ENCODE measurements at places on chromosomes 1 and 21.
A peak's percentile ranks its signal among the peaks of the same experiment; 100 is the strongest.

DNA sequence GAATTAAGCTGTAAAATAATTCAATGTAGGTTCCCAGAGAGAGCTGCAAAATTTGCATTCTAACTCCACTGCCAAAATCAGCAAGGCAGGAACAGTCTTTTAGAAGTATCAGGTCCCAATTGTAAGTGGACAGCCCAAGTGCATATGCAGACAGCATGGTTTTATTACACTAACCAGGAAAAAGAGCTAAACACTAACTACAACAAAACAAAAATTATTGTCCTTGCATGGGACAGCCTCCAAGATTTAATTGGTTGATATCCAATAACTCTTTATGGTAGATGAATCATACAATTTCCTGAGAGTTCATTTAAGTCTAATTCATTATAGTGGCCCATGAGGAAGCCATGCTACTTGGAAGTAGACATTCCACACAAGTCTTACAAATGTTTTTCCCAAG is 154.3 kb upstream of the ZNF648 start:
- DNase-seq: no peak

- peak; percentile 41 for DNase-seq
Measured at GRCh38 chr21:33403128-33403785, at the start of gene IFNGR2. Gene IFNGR2 (plus strand): TSS chr21:33403413. CDS start chr21:33403544, 131 bp downstream.

DNA sequence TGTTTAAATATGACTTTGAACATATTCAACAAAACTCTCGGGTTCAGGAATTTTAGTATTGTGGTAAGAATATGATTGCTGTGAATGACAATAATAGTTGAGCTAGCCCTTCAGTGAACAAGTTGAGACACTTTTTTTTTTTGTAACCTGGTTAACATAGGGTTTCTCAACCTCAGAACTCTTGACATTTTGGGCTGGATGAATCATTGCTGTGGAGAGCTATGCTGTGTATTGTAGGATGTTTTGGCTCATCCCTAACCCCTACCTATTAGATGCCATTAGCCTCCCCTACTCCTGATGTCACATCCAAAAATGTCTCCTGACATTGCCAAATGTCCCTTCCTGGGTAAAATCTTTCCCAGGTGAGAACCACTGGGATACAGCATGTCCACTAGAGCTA is 113.7 kb downstream of the RUNX1 start:
- no peak for DNase-seq

GRCh38 chr1:116377541-116378529 is 4.8 kb downstream of the ATP1A1 start:
- DNase-seq: peak; percentile 63

DNA sequence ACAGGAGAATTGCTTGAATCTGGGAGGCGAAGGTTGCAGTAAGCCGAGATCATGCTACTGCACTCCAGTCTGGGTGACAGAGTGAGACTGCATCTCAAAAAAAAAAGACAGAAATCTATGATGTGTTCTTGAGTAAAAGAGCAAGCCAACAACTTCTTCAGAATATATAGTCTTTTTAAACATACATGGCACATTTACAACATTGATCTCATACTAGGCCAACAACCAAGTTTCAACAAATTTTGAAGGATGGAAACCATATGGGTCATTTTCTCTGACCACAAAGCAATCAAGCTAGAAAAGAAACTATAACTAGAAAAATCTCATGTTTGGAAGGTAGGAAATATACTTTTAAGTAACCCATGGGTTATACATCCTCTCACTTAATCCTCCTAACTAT is 38.3 kb downstream of the PAFAH2 start:
- DNase-seq: no peak

- no peak for DNase-seq
Measured at GRCh38 chr1:11054181-11054580, 5.6 kb downstream of the SRM start.

DNA sequence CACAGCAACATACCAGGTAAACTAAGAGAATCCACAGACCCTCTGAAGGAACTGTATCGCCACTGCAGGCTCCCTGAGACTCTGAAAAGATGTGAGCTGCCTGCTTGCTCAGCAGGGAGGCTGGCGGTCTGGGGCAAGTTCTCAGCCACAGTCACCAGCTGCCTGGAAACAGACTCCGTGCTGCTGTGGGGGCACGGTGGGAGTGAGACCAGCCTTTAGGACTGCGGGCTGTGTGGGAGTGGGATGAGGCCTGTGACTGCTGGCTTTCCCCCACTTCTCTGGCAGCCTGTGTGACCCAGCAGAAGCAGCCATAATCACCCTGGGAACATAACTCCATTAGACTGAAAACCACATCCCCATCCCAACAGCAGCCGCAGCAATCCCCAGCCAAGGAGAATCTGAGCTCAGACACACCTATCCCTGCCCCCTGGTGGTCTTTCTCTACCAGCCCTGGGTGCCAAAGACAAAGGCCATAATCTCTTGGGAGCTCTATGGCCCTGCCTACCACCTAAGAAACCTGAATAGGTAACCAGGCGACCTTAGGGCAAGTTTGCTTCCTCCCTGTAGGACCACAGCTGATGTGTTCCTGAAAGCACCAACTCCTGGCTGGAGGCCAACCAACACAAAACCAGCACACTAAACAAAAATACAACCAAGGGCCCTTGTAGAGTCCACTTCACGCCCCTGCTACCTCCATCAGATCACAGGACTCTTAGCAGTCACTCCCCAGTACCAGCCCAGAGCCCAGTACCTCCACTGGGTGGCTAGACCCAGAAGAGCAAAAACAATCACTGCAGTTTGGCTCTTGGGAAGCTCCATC is 151.5 kb downstream of the SMYD3 start:
- DNase-seq: no peak

DNA sequence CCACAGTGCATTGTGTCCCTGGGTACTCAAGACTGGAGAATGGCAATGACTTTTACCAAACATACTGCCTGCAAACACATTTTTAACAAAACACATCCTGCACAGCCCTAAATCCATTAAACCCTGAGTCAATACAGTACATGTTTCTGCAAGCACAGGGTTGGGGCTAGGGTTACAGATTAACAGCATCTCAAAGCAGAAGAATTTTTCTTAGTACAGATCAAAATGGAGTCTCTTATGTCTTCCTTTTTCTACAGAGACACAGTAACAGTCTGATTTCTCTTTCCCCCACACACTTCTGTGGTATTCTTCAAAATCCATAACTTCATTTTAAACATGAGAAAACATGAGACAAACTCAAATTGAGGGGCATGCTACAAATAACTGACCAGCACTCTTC is 13.9 kb downstream of the BMP8A start:
- DNase-seq: no peak

DNA sequence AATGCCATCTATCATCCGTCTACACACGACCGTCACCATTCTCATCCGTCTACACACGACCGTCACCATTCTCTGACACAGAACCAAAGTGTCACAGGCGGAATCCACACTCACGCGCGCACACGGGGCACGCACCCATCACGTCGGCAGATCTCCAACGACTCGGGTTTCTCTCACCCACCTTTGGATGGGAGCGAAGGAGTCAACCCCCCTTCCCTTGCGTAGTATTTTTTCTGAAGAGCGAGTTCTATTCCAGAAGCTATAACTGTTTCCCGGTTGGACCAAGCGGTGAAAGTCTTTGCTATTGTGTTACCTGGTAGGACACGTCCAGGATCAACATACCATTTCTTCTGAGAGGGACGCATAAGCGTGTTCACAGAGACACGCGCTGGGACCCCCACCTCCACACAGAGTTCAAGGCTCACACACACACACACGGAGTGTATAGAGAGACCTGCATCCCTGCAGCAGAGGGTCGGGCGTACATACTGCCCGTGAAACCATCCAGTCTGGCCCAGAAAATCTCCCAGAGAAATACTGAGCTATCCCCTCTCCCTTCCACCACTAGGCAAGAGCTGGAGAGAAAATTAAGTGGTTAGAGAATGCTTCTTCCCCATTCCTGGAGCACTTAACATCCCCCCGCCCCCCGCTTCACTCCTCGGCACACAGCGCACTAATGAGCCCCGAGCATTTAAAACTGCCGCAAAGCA is 741 bp downstream of the DUSP10 start:
- DNase-seq: no peak

DNA sequence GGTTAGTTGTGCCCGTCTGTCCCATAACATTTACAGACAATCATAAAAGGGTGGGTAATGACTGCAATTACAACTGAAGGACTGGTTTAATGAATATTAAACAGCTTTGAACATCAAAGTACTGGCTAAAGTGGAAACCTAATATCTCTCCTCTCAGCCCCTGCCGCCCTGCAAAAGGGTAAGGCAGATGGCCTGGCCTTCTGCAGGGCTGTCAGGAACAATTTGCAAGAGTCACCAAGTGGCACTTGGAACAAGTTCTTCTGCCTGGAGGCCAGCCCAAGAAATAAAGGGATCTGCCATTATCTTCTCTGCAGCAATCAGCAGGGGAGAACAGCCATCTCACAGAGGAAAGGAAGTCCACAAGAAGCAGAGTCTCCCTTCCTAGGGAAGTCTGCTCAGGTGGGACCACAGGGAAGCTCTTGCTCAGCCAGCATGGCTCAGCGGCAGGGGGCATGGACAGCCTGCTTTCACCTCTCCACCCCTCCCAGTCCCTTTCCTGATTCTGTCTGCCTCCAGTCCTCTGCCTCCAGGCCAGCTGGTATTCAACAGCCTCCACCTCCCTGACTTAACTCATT is 96.1 kb downstream of the TRABD2B start:
- DNase-seq: no peak

GRCh38 chr21:14900611-14901010 is 164.2 kb downstream of the NRIP1 start:
- DNase-seq: no peak

- DNase-seq: no peak
Measured at GRCh38 chr1:192224396-192224795, 66.1 kb downstream of the RGS18 start.

DNA sequence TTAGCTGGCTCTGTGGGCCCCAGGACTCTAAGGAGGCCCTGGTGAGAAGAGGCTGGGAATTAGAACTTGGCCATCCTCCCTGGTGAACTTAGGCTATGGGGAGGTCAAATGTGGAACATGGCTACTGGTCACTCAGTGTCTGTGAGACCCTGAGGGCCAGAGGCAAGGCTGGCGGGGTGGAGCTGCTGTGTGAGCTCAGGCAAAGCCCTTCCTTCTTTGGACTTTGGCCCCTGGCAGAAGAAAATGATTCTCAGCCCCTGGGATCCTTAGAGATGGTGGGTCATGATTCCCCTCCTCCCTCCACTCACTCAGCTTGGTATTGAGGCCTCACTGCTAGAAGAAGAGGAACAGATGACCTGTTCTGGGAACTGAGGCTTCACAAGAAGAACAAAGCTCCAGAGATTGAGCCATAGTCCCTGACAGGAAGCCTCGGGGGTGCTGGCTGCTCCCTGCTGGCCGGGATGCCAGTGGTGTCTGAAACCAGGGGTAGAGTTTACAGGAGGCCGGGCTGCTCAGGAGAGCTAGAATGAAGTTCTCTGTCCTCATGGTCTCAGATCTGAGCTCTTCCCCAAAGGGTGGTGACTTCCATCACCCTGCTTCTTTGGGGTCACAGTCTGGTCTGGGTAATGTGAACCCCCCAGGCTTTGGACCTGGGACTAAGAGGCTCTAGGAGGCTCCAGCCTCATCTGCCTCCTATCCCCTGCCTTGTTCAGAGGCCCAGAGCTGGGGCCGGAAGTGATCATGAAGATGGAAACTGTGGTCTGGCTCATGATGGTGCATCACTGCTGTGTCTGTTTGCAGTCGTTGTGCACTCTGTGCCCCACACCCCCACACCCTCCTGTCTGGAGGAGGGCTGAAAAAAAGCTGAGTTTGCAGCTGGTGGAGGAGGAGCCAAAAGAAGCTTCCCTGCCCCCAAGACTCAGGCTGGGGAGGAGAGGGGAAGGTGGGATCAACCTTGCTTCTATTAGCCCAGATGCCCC is 905 bp downstream of the BTBD19 start:
- peak; percentile 88 for DNase-seq

GRCh38 chr1:204498981-204499380 is 4.4 kb upstream of the PIK3C2B start:
- no peak for DNase-seq

All from stimulated activated naive CD4-positive, alpha-beta T cell (primary cell).